Stimulated activated CD8-positive, alpha-beta memory T cell treated with anti-CD3 and anti-CD28 coated beads, Interleukin-7, amount 100 ng/mL, for 48 hours (primary cell): ENCODE measurements at places on chromosomes 3 and 15.
A peak's percentile ranks its signal among the peaks of the same experiment; 100 is the strongest.

GRCh38 chr3:181279239-181279565 is 289.7 kb upstream of the DNAJC19 start:
- no peak for DNase-seq

DNA sequence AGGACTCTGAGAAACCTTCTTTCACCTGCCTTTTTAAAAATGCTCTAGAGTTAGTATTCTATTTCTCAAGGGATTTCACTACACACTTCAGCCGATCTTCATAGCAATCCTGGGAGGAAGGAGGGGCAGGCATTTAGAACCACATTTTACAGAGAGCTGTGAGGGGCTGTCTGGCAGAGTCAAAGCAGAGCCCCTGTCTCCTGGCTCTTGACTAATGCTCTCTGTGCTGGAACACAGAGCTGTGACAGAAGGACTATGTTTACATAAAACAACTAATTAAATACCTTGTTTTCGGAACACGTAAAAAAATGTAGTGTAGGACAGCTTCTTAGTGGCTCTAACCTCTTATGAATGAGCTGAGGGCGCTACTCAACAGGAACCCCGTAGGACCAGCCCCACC is 7.6 kb upstream of the SPTBN5 start:
- DNase-seq, result no peak

GRCh38 chr3:57951066-57951882 is 56.9 kb upstream of the FLNB start:
- no peak for DNase-seq

DNA sequence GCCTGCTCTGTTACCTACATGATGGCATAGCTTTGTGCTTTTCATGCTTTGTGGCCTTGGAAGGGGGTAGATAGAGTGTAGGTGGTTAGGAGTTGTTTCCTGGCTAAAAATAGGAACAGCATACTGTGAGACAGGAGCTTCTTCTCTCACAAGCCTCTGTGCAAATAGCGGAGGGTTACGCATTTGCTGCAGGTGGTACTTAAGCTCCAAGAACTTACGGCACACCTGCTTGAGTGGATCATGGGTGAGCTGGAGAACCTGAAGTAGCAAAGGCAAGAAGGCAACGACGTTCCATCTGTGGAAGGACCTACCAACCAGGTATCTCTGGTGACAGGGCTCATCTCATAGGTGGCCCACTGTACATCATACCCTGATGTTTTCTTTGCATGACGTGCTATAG is 66.0 kb downstream of the ST6GAL1 start:
- no peak for DNase-seq

- no peak for DNase-seq
Observed at GRCh38 chr3:101252945-101253344, 67.4 kb downstream of the IMPG2 start.

DNA sequence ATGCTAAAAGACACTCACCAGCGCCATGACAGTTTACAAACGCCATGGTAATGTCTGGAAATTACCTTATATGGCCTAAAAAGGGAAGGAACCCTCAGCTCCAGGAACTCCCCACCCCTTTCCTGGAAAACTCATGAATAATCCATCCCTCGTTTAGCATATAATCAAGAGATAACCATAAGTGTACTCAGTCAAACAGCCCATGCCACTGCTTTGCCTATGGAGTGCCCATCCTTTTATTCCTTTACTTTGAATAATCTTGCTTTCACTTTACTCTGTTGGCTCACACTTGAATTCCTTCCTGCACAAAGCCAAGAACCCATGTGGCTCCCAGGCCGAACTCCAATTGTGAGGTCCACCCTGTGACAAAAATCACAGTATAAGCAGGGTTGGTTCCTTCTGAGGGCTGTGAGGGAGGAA is 19.1 kb upstream of the FSTL1 start:
- DNase-seq, result no peak

- no peak for DNase-seq
Observed at GRCh38 chr15:91664224-91664836, 189.2 kb upstream of the SLCO3A1 start.

- no peak for DNase-seq
Observed at GRCh38 chr15:32099956-32100684, 69.8 kb downstream of the CHRNA7 start.

DNA sequence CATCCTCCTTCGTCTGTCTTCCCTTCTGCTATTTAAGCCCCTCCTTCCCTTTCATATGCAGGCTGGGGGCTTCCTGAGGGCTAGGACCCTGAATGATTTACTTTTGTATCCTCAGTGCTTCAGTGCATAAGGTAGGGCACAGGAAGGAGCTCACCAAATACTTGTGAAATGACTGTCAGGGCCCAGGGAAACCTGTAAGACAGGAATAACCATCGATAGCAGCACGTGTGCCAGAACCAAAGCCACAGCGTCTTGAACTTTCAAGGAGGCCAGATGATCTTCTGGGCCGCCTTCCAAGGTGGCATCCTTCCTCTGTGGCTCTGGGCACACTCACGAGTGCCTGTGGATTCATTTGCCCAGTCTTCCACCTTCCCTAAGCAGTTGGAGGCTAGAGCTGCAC is 3.9 kb downstream of the TMED3 start:
- DNase-seq, result no peak

DNA sequence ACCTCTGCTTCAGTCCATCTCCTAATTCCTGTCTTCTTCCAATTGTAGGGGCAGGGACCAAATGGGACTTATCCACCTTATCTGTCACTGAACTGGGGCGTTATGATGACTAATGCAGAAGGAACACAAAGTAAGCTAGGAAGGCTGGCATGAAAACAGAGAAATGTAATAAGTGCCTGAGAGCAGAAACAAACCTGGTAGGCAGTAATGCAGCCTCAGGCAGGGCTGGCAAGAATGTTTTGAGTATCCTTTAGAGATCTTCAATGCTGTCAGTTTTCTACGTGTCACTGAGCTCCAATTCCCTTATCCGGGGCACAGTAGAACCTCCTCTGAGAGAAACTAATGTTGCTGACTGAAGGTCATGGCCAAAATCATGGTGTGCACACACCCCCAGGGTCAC is 246.2 kb upstream of the TBL1XR1 start:
- no peak for DNase-seq

- no peak for DNase-seq
Observed at GRCh38 chr3:144380849-144381248, 409.2 kb downstream of the DIPK2A start.

- DNase-seq, result no peak
Observed at GRCh38 chr15:63044645-63045464, 2.3 kb downstream of the TPM1 start.

DNA sequence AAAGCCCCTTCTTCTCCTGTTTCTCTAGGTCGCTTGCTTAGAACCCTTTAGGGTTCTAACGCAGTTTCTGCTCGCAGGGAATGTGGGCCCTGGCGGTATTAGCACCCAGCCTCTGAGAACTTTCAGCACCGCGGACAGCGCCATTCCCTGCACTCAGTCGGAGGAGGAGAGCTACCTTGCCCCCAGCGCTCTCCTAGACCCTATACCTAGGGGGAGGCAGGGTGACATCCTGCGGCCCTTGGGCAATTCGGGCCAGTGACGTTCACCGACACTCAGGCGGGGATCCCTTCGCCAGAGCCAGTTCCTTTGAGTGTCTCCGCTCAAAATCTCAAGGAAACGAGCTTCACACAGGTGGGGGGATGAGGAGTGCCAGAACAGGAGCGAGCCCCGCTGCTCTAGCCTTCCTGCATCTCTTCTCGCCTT is 1.3 kb downstream of the SLC7A14 start:
- DNase-seq, result no peak

- DNase-seq, result no peak
Observed at GRCh38 chr3:138938877-138939560, 7.9 kb downstream of the FOXL2 start.

GRCh38 chr15:52540374-52541012 is 11.8 kb upstream of the MYO5A start:
- no peak for DNase-seq

DNA sequence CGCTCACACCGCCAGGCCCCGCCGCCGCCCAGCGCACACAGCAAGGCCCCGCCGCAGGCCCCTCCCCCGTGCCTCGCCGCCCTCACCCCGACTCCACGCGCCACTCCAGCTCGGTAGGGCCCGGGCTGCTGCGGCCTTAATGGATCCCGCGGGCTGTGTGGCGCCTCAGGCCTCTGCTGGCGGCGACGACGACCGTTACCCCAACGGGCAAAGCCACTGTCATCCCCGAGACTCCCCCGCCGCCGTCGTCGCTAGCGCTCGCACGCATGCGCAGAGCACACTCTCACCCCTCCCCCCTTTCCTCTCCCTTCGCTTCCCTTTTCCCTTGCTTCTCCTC is at the start of gene MSL2:
MSL2 (minus strand) TSS at position 272 of the 337 bp plus-strand sequence. CDS start 1,222 bp downstream, outside the sequence.
- DNase-seq, result no peak

GRCh38 chr15:63319065-63319464 is 41.7 kb downstream of the APH1B start:
- no peak for DNase-seq

GRCh38 chr3:72426618-72427397 is 421.4 kb downstream of the SHQ1 start:
- no peak for DNase-seq

DNA sequence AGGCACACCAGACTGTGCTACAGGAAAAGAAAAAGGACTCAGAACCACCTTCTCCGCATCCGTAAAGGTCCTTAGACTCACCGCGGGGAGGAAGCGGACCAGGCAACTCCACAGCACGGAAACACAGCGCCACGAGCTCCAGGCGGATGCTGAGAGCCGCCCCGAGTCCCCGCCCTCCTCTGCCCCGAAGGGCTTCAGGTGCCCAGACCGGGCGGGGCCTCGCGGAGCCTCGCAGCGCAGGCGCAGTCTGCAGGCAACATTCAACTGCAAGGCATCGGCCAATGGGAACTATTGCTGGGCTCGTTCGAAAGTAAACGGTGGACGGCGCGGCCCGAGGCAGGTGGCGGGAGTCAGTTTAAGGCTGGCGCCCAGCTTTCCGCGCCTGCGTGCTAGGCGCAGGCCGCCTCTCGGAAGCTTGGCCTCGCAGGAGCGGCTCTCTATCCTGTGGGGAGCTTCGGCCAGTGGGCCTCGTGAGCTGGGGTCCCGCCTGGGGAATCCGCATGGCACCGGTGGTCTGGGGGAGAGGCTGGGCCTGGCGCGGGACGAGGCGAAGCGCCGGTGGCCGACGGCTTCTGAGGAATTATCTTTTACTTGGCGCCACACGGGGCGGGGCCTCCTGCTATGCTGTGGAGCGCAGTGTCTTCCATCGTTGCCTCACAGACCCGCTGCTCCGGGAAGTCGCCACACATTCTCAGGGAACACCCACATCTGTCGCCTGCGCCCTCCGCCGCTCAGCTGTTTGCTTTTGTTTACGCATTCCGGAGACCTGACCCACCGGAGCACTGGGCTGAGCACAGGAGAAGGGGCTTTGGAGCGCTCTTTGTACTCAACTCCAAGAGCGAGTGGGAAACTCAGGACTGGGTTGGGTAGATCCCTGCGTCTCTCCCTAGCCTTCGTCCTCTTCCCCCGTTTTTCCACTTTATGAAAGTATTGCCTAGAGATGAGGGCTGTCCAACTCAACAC is at the start of gene TRIM59:
TRIM59 (minus strand) TSS at position 151 of the 963 bp plus-strand sequence. CDS start 10,603 bp downstream, outside the sequence.
- peak; percentile 97 for DNase-seq

DNA sequence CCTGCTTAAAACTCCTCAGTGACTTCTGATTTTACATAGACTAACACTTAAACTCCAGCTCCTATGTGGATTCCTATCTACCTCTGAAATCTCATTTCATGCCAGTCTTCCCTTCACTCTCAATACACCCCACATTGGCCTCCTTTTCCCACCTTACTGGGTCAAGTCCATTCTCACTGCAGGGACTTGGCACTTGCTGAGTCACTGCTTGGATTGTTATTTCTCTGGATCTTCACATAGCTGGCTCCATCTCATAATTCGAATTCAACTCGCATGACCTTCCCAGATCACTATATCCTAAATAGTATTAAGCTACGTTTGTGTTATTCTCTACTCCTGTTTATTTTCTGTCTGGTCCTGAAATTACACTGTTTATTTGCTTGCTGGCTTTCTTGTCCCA is 59.6 kb upstream of the FRMD4B start:
- no peak for DNase-seq

DNA sequence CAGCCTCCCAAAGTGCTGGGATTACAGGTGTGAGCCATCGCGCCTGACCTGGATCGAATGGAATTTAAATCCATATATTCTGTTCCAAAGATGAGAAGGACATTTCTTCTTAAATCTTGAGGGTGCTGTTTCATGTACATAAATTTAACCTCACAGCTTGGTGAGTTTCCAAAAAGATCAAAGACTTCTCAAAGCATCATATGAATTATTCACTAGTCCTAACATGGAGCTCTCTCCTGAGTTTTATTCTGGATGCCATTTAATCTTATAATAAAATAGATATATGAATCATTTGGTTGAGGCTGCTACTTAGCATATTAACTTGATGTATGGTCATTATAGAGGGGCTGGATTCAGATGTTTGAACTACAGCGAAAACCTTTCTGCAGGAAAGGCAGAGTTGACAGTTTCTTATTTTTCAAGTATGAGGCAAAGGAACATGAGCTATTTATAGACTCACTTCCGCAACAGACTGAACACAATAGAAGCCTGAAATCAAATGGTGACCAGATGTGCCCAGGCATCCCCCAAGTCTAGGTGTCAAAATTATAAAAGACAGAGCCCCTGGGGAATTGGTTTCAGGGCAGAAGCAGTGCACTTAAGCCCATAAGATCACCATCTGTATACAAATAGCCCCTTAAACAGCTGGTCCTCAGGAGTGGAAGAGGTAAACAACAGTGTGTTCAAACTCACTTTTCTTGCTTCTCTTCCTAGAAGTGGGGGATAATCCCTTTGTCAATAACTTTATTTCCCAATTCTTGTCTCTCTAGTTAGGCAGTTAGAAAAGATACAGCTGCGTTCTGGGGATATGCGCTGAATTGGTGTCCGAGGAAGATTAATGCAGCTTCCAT is 29.7 kb downstream of the STARD9 start:
- no peak for DNase-seq

DNA sequence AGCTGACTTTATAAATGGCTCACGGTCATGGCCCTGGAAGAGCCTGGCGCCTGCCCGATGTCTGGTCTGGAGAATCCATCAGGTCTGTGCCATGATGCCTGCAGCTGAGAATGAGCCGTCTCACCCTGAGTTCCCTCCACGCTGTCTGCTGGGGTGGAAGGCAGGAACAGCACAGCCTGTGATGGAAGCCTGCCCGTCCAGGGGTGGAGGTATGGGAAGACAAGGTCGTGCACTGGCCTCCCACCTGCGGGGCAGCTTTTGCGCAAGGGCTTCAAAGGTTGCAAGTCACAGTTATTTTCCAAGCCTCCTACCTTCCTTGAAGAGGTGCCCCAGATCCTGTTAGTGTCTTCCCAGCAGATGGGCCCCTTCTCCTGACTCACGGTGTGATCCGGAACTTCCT is 275.5 kb downstream of the FAM43A start:
- no peak for DNase-seq

- DNase-seq, result no peak
Observed at GRCh38 chr15:82039871-82040270, 5.9 kb downstream of the MEX3B start.

- DNase-seq, result no peak
Observed at GRCh38 chr15:32033186-32033890, 3.0 kb downstream of the CHRNA7 start.

DNA sequence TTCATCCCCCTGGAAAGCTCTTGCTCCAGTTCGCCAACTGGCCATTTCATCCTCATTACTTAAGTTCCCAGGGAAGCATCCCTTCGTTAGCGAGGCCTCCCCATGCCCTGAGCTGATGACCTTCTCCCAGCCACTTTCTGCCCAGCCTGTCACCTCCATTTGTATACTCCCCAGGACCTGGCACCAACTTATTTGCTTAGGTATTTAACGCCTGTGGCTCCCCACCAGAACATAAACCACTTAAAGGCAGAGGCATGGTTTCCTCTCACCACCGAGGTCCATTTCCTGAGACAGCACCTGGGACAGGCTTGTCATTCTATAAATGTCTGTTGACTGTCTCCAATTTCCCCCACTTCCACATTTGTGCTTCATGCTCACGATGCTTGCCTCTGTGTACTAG is 189.0 kb downstream of the ZNF621 start:
- DNase-seq, result no peak

- DNase-seq, result no peak
Observed at GRCh38 chr15:51499379-51499976, 123.1 kb downstream of the DMXL2 start.
